Astrocyte of the hippocampus (primary cell): ENCODE measurements at places on chromosomes 7 and 10.
A peak's percentile ranks its signal among the peaks of the same experiment; 100 is the strongest.

DNA sequence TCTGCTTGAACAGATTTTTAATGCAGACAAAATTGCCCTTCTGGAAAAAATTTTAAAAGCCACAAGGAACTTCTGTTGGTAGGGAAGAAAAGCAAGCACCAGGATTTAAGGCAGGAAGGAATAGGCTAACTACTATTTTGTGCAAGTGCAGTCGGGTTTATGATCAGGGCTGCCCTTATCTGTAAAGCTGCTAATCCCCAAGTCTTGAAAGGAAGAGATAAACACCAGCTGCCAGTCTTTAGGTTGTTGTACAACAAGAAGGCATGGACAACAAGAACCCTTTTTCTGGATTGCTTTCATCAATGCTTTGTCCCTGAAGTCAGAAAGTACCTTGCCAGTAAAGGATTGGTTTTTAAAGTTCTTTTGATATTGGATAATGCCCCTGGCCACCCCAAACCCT, 40.7 kb downstream of the RALA start:
- no peak for DNase-seq

DNA sequence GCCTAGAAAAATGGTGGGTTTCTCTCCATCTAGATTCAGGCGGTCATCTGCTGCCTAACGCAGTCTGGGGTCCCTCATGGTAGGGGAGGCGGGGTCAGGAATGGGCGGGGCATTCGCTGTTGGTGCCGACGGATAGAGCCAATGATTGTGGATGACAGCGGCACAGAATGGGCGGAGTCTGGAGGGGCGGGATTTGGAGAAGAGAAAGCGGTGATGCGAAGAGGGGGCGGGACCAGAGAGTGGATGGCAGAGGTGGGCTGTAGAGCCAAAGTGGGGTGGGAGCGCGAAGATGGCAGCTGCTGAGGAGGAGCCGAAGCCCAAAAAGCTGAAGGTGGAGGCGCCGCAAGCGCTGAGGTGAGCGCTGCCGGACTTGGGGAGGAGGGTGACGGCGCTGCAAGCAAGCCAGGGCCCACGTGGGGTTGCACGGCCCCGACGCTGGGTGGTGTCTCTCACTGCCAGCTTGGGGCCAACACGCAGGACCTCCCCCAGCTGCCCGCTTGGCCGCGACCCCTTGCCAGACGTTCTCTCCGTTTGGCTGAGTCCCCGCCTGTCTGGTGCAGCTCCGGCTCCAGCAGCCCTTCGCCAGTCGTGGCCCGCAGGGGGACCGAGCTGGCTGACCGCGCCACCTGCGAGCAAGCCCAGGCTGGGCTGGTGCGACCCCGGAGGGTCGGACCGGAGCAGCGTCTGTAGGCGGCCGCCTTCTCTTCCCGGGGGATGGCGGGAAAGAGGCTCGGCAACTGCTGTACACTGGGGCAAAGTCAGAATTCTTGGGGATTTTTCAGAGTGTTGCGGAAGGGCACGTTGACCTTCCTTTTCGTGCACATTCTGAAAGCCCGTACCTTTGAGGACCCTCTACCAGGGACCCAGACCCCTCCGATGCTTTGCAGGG, at the start of gene ADK:
TSS of gene ADK (plus strand) at position 232 of the 889 bp plus-strand sequence. CDS start at position 290, 58 bp downstream.
- peak; percentile 99 for DNase-seq

- DNase-seq: no peak
Measured at GRCh38 chr10:36872702-36873393, 252.6 kb upstream of the ANKRD30A start.

GRCh38 chr7:30974605-30975255, 11.0 kb downstream of the GHRHR start:
- DNase-seq: peak; percentile 71

DNA sequence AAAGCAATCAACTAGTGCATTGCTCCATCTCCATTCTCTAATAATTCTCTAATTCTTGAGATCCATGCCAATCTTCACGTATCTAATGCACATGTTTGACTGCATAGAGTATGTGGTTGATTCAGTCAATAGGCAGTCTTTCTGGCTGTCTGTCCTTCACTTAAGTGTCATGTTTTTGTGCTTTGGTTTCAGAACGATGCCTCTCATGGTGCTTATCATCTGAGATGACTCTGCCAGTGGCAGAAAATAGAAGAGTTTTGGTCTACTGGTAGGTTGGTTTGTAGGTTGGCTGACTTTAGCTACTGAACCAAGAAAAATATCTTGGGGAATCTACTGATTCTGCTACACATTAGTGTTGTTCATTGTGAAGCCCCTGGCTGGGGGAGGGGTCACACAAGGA, 364.2 kb downstream of the SFMBT2 start:
- no peak for DNase-seq

DNA sequence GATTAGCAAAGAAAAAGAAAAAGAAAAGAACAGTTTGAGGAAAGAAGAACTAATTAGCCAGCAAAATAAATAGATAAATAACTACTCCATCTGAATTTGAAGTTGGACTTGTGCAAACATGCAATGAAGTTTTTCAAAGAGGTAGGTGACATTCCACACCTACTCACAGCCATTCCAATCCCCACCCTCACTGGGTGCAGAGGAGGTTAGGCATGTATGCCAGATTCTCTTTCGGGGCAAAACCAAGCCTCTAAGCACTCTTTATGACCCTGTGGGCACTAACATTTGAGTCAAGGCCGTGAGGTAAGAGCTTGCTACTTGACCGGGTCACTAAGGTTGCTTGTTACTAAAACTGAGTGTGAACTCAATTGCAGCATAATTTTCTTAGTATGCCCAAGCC, 108.4 kb upstream of the SEMA3A start:
- peak; percentile 3 for DNase-seq

DNA sequence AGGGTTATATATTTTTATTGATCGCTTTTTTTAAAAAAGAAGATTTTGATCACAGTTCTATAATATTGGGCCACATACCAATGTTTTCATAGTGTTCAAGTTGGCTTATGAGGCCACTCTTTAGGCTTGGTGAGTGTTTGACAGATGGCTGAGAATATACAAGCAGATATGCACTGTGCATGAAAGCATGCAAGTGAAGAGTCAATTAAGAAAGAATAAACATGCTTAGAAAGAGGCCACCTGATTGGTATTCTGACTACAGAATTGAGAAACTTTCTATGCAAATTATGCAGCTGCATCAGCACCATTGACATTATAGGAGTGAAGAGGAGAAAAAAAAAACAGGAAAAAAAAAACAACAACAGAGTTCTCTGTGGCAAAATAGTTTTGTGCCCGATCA, 39.9 kb downstream of the CABCOCO1 start:
- no peak for DNase-seq

GRCh38 chr7:142024547-142024946, 28.9 kb downstream of the MGAM start:
- DNase-seq: peak; percentile 19

DNA sequence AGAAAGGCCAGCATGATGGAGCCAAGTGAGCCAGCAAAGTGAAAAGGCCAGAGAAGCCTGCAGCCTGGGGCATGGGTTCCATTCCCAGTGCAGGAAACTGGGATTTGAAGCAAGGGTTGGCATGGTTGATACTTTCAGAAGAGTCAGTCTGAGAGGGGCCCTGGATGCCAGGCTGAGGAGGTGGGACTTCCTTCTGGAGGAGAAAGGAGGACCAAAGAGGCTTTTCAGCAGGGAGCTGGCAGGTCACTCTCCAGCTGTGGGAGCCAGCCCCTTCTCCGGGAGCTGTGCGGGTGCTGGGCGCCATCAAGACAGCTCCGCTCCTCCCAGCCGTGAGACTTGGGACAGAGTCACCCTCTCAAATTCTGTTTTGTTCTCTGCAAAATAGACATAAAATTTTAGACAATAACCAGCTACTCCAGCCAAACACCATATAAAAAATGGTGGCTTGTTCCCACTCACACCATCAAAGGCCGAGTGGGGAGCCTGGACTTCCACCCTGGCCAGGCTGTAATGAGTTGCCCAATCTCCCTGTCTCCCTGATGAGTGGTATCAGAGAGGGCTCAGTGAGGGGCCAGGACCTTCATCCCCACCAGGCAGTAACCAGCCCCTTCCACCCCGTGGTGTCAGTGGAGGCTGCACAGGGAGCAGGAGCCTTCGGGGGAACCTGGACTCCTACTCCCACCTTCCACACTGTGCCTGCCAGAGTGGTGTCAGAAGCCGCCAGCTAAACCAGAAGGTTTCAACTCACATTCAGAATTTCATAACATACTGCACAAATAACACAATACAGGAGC, 133.6 kb upstream of the RET start:
- DNase-seq: no peak
